ENCODE measurements at places on chromosomes 5 and 9. TPM values are rescaled to one million over a fixed set of nuclear protein-coding genes. Genes with fewer than 3 reads are reported as not detected.

The VAV2 gene
- polyA plus RNA-seq = 48.3 TPM

The ADGRV1 gene
- 101 TPM for polyA plus RNA-seq

The TMC1 gene
- polyA plus RNA-seq = 2.0 TPM

The GLRA1 gene
- polyA plus RNA-seq = 11.0 TPM

The RAD1 gene
- 26.4 TPM for polyA plus RNA-seq

The MEIKIN gene
- 1.1 TPM for polyA plus RNA-seq

The ANKRD31 gene
- 0.53 TPM for polyA plus RNA-seq

The OR1J1 gene
- not detected for polyA plus RNA-seq

The CDO1 gene
- 104 TPM for polyA plus RNA-seq

The PRR16 gene
- 5.7 TPM for polyA plus RNA-seq

The AGPAT2 gene
- polyA plus RNA-seq = 9.1 TPM

The ZBTB26 gene
- 12.3 TPM for polyA plus RNA-seq

The CCDC187 gene
- 0.05 TPM for polyA plus RNA-seq

The SLIT3 gene
- polyA plus RNA-seq = 22.5 TPM

The RAB14 gene
- polyA plus RNA-seq = 125 TPM

The THBS4 gene
- polyA plus RNA-seq = 30.1 TPM

The CD74 gene
- 109 TPM for polyA plus RNA-seq

The SCGB3A1 gene
- not detected for polyA plus RNA-seq

The CNTNAP3 gene
- polyA plus RNA-seq = 7.8 TPM

The IL4 gene
- polyA plus RNA-seq = 0.43 TPM

The IL9 gene
- 1.0 TPM for polyA plus RNA-seq

The CYLC2 gene
- not detected for polyA plus RNA-seq

The IL5 gene
- polyA plus RNA-seq = not detected

The OGN gene
- polyA plus RNA-seq = 316 TPM

The OSMR gene
- 4.2 TPM for polyA plus RNA-seq

The RANBP3L gene
- 12.2 TPM for polyA plus RNA-seq

The PCDHGB4 gene
- 16.0 TPM for polyA plus RNA-seq

The CSF1R gene
- polyA plus RNA-seq = 54.8 TPM

The SSNA1 gene
- 64.1 TPM for polyA plus RNA-seq

The OR1N1 gene
- polyA plus RNA-seq = not detected

The HSPB3 gene
- 0.44 TPM for polyA plus RNA-seq

The PTPN3 gene
- polyA plus RNA-seq = 8.1 TPM

The EQTN gene
- polyA plus RNA-seq = 0.33 TPM

The CAMK2A gene
- polyA plus RNA-seq = 26.8 TPM

The KIF4B gene
- polyA plus RNA-seq = 0.11 TPM

The DOCK8 gene
- polyA plus RNA-seq = 10.6 TPM

The PCDHGA9 gene
- polyA plus RNA-seq = 21.4 TPM

The AFF4 gene
- polyA plus RNA-seq = 37.0 TPM

The HNRNPA0 gene
- polyA plus RNA-seq = 62.5 TPM

The ENTR1 gene
- polyA plus RNA-seq = 51.7 TPM

The DEPDC1B gene
- 7.1 TPM for polyA plus RNA-seq

The BAAT gene
- 0.33 TPM for polyA plus RNA-seq

The SCGB3A2 gene
- not detected for polyA plus RNA-seq

The PCDHB12 gene
- polyA plus RNA-seq = 4.9 TPM

The TSSK1B gene
- polyA plus RNA-seq = not detected

The C5 gene
- 5.7 TPM for polyA plus RNA-seq

The PCAT7 gene
- polyA plus RNA-seq = 0.53 TPM

The FCN1 gene
- 0.53 TPM for polyA plus RNA-seq

The DND1 gene
- 2.4 TPM for polyA plus RNA-seq

The NAIF1 gene
- polyA plus RNA-seq = 13.3 TPM

The TEX48 gene
- polyA plus RNA-seq = not detected

The AQP7 gene
- 1.2 TPM for polyA plus RNA-seq

The LHX2 gene
- 1.1 TPM for polyA plus RNA-seq

The ZNF622 gene
- polyA plus RNA-seq = 25.9 TPM

The CDH18 gene
- 23.7 TPM for polyA plus RNA-seq

The PCDHGA5 gene
- polyA plus RNA-seq = 14.0 TPM

The PCDHA5 gene
- polyA plus RNA-seq = 3.7 TPM

The LHX3 gene
- 2.7 TPM for polyA plus RNA-seq

The CACFD1 gene
- polyA plus RNA-seq = 50.3 TPM

The FSD1L gene
- 31.8 TPM for polyA plus RNA-seq
